Lung microvascular endothelial cell (primary cell): ENCODE measurements at places on chromosomes 1 and 21. TPM values are rescaled to one million over a fixed set of nuclear protein-coding genes. Genes with fewer than 3 reads are reported as not detected.

DNAJC28 gene
- 0.99 and 1.1 TPM in 2 replicates for total RNA-seq

DNA sequence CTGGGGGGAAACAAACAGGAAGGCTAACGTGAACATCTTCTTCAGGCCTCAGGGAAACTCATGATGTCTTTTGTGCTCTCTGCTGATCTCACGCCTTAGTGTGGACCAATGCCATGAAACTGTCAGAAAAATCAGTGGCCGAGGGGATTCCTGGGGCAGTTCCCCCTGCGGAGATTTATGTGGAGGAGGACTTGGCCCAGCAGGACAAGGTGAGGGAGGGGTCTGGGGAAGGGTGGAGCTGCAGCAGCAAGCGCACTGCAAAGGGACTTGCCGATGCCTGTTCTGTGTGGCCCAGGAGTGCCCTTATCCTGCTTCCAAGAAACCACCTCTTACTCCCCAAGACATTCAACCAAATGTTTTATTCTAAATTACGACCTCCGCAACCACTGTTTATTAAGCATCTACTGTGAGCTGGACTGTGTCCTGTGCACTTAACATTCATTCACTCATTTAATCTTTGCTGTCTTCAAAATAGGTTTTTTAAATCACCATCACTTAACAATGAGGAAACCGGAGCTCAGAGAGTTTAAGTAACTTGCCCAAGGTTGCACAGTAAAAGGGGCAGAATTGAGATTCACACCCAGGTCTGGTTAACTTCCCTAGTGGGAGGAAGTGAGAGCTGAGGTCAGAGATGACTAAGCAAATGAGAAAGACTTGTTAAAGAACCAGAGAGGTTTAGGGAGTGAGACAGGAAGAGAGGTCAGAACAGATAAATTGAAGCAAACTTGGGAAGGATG is 49.7 kb downstream of the FHAD1 start:
- peak; percentile 8 for DNase-seq

SPEN gene
- 9.8 and 11.3 TPM in 2 replicates for total RNA-seq

GRCh38 chr1:50846224-50846839 is 113.7 kb downstream of the FAF1 start:
- no peak for DNase-seq

GRCh38 chr1:183368213-183369108 is 49.7 kb downstream of the NMNAT2 start:
- DNase-seq, result no peak

DNA sequence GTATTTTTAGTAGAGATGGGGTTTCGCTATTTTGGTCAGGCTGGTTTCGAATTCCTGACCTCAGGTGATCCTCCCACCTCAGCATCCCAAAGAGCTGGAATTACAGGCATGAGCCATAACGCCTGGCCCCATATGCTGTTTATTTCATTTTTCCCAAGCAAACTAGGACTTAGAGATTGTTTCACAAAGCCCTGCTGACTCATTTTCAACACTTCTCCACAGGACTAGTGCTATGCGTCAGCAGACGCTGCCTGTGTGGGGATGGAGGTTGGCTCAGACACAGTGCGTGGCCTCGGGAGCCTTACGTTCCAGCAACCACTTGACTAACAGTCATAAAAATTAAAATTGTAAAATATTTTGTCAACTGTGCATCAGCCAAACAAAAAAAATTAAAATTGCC is 22.7 kb downstream of the PKNOX1 start:
- no peak for DNase-seq

DNA sequence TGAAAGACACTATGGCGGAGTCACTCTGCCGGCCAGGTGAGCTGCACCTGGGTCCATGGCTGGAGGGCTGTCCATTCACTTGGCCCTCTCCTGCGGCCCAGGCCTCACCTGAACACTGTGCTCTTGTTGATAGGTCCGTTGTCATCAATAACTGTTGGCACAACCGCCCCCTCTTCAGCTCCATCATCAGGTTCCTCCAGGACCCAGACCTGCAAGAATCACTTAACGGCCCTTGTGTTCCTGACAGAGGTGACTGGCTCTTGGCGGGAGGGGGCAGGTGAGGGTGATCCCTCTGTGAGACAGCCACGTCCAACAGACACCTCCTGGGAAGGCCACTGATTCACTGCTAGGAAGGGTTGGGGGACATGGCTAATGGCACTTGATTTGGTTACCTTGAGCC is 54.9 kb downstream of the INAVA start:
- no peak for DNase-seq

GRCh38 chr21:38788275-38788905 is 17.3 kb upstream of the ETS2 start:
- DNase-seq, result peak; percentile 58

TRIM45 gene
- total RNA-seq, result 0.60 and 1.5 TPM in 2 replicates

DNA sequence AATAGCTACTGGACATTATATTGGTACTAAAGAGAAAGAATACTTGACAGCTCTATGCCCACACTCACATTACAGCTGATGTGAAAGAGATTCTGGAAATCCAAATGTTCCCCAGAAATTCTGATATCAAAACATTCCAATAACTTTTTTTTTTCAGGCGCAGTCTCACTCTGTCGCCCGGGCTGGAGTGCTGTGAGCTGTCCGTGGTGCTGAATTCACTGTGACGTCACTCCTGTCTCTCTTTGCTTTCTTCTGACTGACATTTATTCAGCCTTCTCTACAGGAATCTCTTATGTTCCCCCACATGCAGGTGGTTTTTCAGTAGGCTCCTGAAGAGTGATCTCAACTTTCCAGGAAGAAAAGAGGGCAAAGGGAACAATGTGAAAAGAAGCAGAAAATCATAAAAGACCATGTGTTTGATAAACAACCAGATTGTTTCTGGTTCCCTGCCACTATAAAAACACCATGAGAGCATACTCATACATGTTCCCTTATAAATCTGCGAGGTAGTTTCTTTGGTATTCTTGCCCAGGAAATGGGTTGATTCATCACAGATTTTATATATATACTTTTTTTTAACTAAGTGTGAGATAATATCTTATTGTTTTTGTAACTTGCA is 6.2 kb downstream of the S100A7A start:
- peak; percentile 72 for DNase-seq

DNA sequence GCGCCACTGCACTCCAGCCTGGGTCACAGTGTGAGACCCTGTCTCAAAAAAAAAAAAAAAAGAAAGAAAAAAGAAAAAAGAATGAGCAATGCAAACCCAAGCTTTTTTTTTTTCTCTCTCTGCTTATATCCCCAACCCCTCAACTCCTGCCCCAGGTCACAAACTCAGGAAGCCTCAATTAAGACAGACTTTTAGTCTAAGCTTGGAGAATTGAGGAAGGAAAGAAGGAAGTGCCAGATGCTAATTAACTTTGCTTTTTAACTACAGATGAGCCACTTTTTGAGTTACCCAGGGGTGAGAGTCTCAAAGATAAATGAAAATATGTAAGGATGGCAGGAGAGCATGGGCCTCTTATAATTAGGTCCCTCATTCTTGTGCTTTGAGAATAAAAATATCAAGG is 33.3 kb downstream of the PIK3CD start:
- DNase-seq, result no peak

- peak; percentile 81 for DNase-seq
Measured at GRCh38 chr1:207944571-207944970, 33.6 kb upstream of the CD34 start.

DNA sequence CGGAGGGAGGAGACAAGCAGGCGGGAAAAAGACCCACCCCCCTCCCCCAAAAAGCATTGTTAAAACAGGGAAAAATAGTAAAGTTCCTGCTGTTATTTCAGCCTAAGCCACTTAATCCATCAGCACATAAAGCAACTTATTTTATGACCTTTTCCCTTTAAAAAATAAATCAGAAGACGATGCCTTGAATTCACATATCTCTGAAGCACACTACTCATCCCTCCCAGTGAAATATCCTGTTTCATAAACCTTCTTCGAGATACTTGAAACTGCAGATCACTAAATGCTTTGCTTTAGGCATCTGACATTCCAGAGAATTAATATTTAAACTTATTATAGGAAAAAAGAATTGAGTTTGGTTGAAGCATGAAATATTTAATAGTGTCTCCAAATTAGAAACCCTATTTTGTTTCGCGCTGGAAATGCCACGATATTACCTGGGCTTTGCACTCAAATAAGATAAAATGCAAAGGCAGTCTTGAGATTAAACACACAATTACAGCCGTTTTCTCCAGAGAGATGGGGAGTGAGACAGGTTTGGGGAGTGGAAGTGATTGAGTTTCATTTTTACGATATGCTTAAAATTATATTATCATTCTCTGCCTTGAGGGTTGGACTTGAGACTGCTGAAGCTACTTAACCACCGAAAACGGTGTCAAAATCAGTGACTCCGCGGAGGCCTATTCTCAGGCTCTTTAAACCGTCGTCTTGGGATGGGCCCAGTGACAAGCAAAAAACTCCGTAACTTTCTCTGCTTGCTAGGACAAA is 9.3 kb downstream of the GLIS1 start:
- DNase-seq, result no peak

DNA sequence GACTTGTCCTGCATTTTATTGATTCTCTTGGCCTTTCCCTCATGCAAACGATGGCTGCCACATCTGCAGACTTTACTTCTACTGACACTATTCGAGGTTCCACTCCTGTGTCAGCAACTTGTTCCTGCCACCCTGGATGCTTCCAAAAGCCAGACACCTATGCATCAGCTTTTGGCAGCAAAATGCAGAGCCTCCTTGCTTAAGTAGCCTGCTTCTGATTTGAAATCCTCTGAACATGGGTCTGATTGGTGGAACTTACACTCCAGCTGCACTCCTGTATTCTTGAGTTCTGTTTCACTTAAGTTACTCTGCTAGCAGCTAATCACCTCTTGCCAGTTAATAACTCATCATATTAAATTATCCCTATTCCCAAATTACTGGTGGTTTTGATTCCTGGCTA is 152.1 kb upstream of the FMN2 start:
- DNase-seq, result no peak

DNA sequence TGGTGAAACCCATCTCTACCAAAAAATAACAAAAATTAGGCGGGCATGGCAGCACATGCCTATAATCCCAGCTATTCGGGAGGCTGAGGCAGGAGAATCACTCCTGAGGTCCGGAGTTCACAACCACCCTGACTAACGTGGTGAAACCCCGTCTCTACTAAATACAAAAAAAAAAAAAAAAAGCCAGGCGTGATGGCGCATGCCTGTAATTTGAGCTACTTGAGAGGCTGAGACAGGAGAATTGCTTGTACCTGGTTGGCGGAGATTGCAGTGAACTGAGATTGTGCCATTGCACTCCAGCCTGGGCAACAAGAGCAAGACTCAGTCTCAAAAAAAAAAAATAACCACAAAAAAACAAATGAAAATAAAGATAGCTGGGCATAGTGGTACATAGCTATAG is 42.3 kb downstream of the CC2D1B start:
- no peak for DNase-seq

CHIA gene
- not detected in 2 replicates for total RNA-seq

LMX1A gene
- total RNA-seq, result not detected in 2 replicates

GRCh38 chr21:43733529-43734071 is 14.7 kb downstream of the PDXK start:
- no peak for DNase-seq

GRCh38 chr21:31267644-31268043 is 76.4 kb downstream of the TIAM1 start:
- no peak for DNase-seq

GSTM2 gene
- total RNA-seq, result 0.87 and 1.4 TPM in 2 replicates

DNA sequence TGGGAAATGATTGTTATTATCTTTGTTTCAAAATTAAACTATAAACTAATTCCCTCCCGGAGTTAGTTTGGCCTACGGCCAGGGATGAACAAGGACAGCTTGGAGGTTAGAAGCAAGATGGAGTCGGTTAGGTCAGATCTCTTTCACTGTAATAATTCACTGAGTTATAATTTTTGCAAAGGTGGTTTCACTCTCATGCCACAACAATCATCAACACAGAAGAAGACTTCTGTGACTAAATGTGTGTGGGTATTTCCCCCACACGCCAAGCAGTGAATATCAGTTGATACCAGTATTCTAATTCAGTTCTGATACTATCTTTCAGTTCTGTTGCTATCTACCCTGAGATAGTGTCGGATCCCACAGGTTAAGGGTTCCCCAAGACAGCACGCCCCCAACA is 215.1 kb downstream of the S1PR1 start:
- no peak for DNase-seq

- peak; percentile 20 for DNase-seq
Measured at GRCh38 chr1:3170561-3171453, 101.8 kb downstream of the PRDM16 start.

GRCh38 chr1:192978195-192978710 is 80.9 kb downstream of the UCHL5 start:
- no peak for DNase-seq

CFAP57 gene
- total RNA-seq, result 0.20 and 0.22 TPM in 2 replicates

LHX4 gene
- total RNA-seq, result not detected in 2 replicates

DNA sequence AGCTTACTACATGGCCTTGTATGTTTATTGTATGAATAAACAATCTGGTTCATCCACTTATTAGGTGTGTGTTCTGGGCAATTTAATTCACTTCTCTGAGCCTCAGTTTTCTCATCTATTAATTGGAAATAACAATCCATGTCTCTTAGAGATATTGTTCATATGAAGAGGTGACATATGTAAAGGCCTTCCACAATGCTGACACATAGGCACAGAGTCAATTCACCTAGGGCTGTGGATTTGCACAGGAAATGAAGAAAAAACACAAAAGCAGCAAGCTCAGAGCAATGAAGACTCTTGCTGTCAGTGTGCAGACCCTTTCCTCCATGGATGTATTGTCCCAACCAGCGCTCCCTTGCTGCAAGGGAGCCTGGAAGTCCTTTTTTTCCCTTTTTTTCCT is 195.2 kb upstream of the CAMK1G start:
- DNase-seq, result no peak

GRCh38 chr1:44786841-44787426 is 1.0 kb downstream of the BEST4 start:
- no peak for DNase-seq

GRCh38 chr1:18532390-18533170 is 51.9 kb downstream of the KLHDC7A start:
- no peak for DNase-seq

KRTAP11-1 gene
- not detected in 2 replicates for total RNA-seq

REN gene
- total RNA-seq, result not detected in 2 replicates

RNF223 gene
- not detected in 2 replicates for total RNA-seq

TRABD2B gene
- total RNA-seq, result not detected in 2 replicates

ARHGEF16 gene
- 0.20 and 0.44 TPM in 2 replicates for total RNA-seq
